Chondrocyte (in vitro differentiated cells): ENCODE measurements at places on chromosomes 2 and 18. TPM values are rescaled to one million over a fixed set of nuclear protein-coding genes. Genes with fewer than 3 reads are reported as not detected.

LHCGR gene
- total RNA-seq: not detected in 3 replicates

CD207 gene
- not detected in 3 replicates for total RNA-seq

TMEM247 gene
- not detected in 3 replicates for total RNA-seq

ANKRD53 gene
- total RNA-seq: 0.85 to 2.2 TPM (median 1.8 TPM) in 3 replicates

- H3K4me3 ChIP-seq: no peak overlapping the region
- DNase-seq: no peak
- no peak overlapping the region for H3K27ac ChIP-seq
- peaks cover 9% of the 10 kb centered on the region for H3K4me1 ChIP-seq
These were observed 353.8 kb downstream of the PARD3B start for GRCh38 chr2:204898928-204899640.

- H3K27me3 ChIP-seq: no peaks in the 10 kb centered on the region
- no peak overlapping the region for H3K4me3 ChIP-seq
- peaks cover 5% of the 10 kb centered on the region for H3K36me3 ChIP-seq
- DNase-seq: no peak
- no peak overlapping the region for H3K27ac ChIP-seq
- no peaks in the 10 kb centered on the region for H3K4me1 ChIP-seq
These were observed 111.2 kb upstream of the CD226 start for GRCh38 chr18:70058916-70059315.

DNA sequence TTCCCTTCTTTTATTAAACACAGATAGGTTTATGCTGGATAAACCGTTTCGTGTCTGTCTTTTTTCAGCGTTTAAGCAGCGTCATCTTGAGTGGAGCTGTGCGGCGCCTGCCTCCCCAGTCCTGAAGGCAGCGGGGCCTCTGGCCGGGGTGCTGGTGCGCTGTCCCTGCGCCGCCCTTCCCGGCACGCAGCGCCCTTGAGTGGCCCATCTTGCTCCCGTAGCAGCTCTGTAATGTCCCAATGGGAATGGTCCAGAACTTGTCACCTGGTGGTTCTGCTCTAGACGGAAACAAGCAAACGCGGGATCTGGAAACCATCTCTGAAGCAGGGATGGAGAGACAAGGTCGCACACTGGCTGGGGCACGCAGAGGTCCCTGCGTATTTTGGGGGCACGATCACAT lies 24.5 kb downstream of the PRELID3A start:
- DNase-seq: no peak
- H3K4me1 ChIP-seq: no peaks in the 10 kb centered on the region
- no peak overlapping the region for H3K27ac ChIP-seq
- no peaks in the 10 kb centered on the region for H3K27me3 ChIP-seq

GRCh38 chr2:95349568-95350322 lies 52.6 kb downstream of the KCNIP3 start:
- no peaks in the 10 kb centered on the region for H3K4me1 ChIP-seq
- H3K36me3 ChIP-seq: no peaks in the 10 kb centered on the region
- no peak overlapping the region for H3K4me3 ChIP-seq
- DNase-seq: no peak
- H3K27ac ChIP-seq: no peak overlapping the region

DNA sequence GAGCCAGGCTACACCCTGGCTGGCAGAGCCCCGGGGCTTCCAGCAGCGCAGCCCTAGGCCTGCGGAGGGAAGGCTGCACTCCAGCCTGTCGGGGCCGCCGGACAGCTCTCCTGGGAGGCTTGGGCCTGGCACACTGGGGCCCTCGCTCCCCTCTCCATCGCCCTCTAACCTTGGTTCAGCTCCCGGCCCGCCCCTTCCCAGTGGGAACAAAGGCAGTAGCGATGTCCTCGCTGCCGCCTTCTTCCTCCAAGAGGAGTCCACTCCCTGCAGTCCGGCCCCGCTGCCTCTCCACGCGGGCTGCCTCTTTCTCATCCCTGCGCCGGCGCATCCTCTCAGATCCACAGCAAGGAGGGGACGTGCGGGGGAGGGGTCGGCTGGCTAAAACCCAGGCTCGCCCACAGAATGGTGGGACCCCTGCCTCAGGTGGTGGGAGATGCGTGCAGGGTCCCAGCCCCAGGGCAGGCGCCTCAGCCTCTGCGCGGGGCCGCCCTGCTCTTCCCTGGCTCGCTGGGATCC lies 138.1 kb downstream of the TWIST2 start:
- H3K4me3 ChIP-seq: no peak overlapping the region
- no peak overlapping the region for H3K27ac ChIP-seq
- peaks cover 7% of the 10 kb centered on the region for H3K27me3 ChIP-seq
- H3K36me3 ChIP-seq: no peaks in the 10 kb centered on the region

DNA sequence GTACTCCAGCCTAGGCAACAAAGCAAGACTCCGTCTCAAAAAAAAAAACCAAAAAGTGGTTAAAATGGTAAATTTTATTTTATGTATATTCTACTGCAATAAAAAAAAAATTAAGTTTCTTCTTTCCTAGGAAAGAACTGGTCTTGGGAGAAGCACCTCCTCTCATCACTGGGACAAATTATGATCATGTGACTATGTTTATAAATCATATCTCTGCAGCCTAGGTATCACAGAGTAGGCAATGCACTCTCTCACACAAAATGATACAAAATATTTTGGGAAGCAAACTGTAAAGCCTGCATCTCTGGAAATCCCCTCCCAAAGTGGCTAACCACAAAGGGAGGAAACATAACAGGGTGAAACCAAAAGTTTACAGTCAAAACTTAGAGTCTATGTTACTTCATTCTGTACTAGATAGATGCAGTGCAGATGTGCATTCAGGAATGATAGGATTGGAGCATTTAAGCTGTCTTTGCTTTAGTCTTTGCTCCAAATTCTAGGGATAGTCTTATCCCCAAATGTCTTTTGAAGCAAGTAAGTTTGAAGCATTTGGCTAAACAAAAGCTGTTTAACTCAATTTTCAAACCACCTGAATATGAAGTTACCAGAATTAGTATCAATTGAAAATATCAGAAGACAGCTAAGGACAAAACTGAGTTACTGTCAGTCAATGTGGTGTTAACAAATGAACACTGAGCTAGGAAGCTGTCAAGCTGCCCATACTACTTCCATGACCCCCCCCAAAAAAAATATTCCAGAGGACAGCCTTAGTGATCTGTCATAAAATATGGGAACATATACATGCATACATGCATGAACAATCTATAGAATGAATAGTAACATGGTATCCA lies 21.1 kb upstream of the MALT1 start:
- no peaks in the 10 kb centered on the region for H3K36me3 ChIP-seq
- H3K4me3 ChIP-seq: no peak overlapping the region
